T-helper 17 cell (primary cell): ENCODE measurements at places on chromosomes 4 and X.

DNA sequence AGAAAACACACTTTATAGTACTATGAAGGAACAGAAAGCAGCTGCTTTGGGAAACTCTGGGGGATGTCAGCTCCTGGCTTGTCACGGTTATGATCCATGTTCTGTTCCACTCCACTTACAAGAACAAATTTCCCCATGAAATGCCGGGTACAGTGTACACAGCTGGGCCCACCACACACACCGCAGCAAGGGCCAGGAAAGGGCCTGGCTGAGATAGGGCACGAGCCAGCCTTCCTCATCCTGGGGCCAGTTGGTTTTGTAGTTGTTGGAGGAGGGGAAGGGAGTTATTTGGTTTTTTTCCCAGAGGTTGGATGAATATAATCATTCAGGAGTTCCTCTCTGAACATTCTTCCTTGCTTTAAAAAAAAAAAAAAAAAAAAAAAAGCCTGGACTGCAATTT, 56.8 kb downstream of the SEPSECS start:
- no peak overlapping the region for H3K27ac ChIP-seq
- H3K4me1 ChIP-seq, result no peaks in the 10 kb centered on the region
- peaks cover 2% of the 10 kb centered on the region for H3K36me3 ChIP-seq
- DNase-seq, result no peak
- no peak overlapping the region for H3K4me3 ChIP-seq

GRCh38 chr4:3729188-3729881, 36.9 kb upstream of the ADRA2C start:
- H3K4me1 ChIP-seq, result peaks cover 5% of the 10 kb centered on the region
- H3K27me3 ChIP-seq, result peaks cover 23% of the 10 kb centered on the region
- no peak for DNase-seq
- H3K36me3 ChIP-seq, result no peaks in the 10 kb centered on the region
- no peak overlapping the region for H3K27ac ChIP-seq

DNA sequence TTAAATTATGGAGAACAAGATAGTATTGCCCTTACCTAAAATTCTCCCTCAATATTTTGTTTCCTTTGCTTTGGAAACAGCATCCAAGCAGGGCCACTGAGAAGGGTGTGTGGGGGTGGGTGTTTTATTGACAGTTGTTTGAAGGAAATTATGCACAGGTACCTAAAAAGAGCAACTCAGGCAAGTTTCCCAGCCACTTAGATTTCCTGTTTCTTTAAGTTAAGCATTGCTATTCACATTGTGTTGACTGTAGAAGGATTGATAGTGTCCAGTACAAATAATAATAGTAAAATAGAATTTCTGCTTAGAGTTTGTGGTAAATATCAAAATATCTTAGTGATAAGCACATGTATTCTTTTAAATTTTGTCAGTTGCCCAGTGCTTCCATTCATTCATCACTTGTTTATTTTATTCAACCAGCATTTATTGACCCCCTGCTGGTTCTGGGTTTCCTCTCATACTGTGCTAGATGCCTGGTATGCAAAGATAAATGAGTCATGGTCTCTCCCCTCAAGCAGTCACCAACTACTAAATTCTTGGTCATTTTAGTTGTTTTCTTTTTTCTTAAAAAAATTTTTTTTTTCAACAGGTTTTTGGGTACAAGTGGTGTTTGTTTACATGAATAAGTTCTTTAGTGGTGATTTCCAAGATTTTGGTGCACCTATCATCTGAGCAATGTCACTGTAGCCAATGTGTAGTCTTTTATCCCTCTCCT, 50.0 kb downstream of the GALNT7 start:
- H3K36me3 ChIP-seq, result no peaks in the 10 kb centered on the region
- no peaks in the 10 kb centered on the region for H3K27me3 ChIP-seq
- no peak overlapping the region for H3K27ac ChIP-seq

GRCh38 chrX:119655125-119655524, 37.8 kb downstream of the SEPTIN6 start:
- peaks cover 3% of the 10 kb centered on the region for H3K36me3 ChIP-seq
- peak overlapping the region; percentile 84 for H3K4me3 ChIP-seq
- no peak for DNase-seq
- H3K27me3 ChIP-seq, result no peaks in the 10 kb centered on the region

GRCh38 chr4:128394778-128395177, 107.2 kb upstream of the PGRMC2 start:
- no peak overlapping the region for H3K4me3 ChIP-seq
- H3K27me3 ChIP-seq, result peaks cover 4% of the 10 kb centered on the region
- H3K27ac ChIP-seq, result no peak overlapping the region
- H3K4me1 ChIP-seq, result no peaks in the 10 kb centered on the region
- H3K36me3 ChIP-seq, result no peaks in the 10 kb centered on the region

- H3K27me3 ChIP-seq, result peaks cover 6% of the 10 kb centered on the region
- no peak overlapping the region for H3K4me3 ChIP-seq
- DNase-seq, result no peak
- no peaks in the 10 kb centered on the region for H3K4me1 ChIP-seq
These were observed 169.6 kb downstream of the MID1IP1 start for GRCh38 chrX:38970845-38971244.

- peaks cover 5% of the 10 kb centered on the region for H3K4me1 ChIP-seq
- no peak overlapping the region for H3K4me3 ChIP-seq
- no peak for DNase-seq
- H3K36me3 ChIP-seq, result peaks cover 2% of the 10 kb centered on the region
These were observed 64.0 kb downstream of the ADRA2C start for GRCh38 chr4:3829956-3830773.

- peaks cover 15% of the 10 kb centered on the region for H3K36me3 ChIP-seq
- no peak for DNase-seq
- H3K27me3 ChIP-seq, result no peaks in the 10 kb centered on the region
- H3K4me1 ChIP-seq, result peaks cover 2% of the 10 kb centered on the region
These were observed 306.5 kb downstream of the CAMK2D start for GRCh38 chr4:113455061-113455460.

DNA sequence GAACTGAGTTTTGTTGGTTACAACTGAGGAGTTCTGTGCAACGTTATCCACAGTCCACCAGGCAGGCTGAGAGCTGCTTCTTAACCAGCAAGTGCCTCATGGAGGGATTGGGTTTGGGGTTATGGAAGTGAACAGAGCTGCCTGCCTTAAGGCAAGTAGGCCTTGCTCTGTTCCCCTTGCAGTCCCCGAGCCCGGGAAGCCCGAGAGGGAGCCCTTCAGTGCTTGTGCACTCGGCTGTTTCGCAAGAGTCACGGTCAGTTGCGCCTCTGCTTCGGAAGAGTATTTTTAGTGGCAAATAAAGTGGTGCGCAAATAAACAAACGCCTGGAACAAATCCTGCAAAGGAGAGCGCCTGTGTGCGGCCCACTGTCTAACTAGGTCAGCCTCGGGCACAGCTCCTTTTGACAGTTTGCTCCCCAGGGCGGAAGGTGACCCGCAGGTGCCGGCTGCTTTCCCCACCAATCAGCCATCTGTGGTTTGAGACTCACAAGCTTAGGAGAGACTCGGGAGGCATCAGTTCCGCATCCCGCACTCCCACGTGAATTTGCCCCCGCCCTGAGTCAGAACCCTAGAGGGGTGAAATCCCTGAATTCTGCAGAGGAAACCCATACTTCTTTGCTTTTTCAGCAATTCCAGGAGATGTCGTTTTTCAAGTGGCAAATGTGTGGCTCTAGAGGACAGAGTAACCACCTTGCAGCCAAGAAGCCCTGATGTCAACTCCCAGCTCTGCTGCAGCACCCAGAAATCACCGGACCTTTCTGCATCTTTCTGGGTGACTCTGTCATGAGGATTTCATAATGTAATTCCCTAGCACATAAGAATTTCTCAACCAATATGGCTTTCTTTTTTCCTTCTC, 56.8 kb downstream of the LGI2 start:
- peaks cover 67% of the 10 kb centered on the region for H3K27me3 ChIP-seq
- no peak for DNase-seq
- H3K27ac ChIP-seq, result no peak overlapping the region
- no peaks in the 10 kb centered on the region for H3K36me3 ChIP-seq

DNA sequence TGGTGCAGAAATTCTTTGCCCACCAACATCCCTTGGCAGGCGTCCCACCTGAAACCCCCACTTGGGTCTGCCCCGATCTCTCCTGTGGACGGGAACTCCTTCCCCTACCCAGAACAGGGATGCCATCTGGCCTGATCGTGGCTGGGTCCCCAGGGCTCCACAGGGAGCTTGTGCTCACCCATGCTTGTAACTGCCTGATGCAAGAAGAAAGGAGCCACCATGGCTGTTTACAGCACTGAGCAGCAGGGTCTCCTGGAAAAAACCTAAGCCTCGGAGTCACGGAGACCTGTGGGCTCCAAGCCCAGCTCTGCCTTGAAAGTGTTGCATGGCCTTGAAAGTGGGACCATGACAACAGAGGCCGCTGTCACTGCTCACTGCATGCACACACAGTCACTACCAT, 101.5 kb upstream of the AFAP1 start:
- H3K4me1 ChIP-seq, result peaks cover 4% of the 10 kb centered on the region
- no peak for DNase-seq
- H3K27me3 ChIP-seq, result peaks cover 9% of the 10 kb centered on the region
- H3K4me3 ChIP-seq, result no peak overlapping the region
- H3K27ac ChIP-seq, result no peak overlapping the region

- no peaks in the 10 kb centered on the region for H3K27me3 ChIP-seq
- H3K36me3 ChIP-seq, result peaks cover 2% of the 10 kb centered on the region
These were observed 9.9 kb downstream of the TMSB4X start for GRCh38 chrX:12984603-12985319.

GRCh38 chr4:1074077-1074476, 39.3 kb downstream of the RNF212 start:
- H3K27me3 ChIP-seq, result peaks cover 25% of the 10 kb centered on the region
- H3K4me3 ChIP-seq, result no peak overlapping the region
- H3K36me3 ChIP-seq, result no peaks in the 10 kb centered on the region
- peaks cover 12% of the 10 kb centered on the region for H3K4me1 ChIP-seq

- no peaks in the 10 kb centered on the region for H3K4me1 ChIP-seq
- H3K27ac ChIP-seq, result no peak overlapping the region
- DNase-seq, result no peak
These were observed 68.9 kb downstream of the PCDH19 start for GRCh38 chrX:100341142-100341510.

- no peak for DNase-seq
- H3K36me3 ChIP-seq, result no peaks in the 10 kb centered on the region
- H3K4me3 ChIP-seq, result no peak overlapping the region
- H3K4me1 ChIP-seq, result no peaks in the 10 kb centered on the region
These were observed 32.7 kb upstream of the PSAPL1 start for GRCh38 chr4:7467471-7467870.

- H3K4me3 ChIP-seq, result no peak overlapping the region
- no peak for DNase-seq
- peaks cover 6% of the 10 kb centered on the region for H3K27me3 ChIP-seq
These were observed 169.1 kb upstream of the FTHL17 start for GRCh38 chrX:31240982-31241381.

- H3K27me3 ChIP-seq, result no peaks in the 10 kb centered on the region
- no peak overlapping the region for H3K4me3 ChIP-seq
- H3K4me1 ChIP-seq, result no peaks in the 10 kb centered on the region
- no peak overlapping the region for H3K27ac ChIP-seq
- DNase-seq, result no peak
These were observed 87.4 kb downstream of the PLAC1 start for GRCh38 chrX:134570899-134571298.

- H3K4me1 ChIP-seq, result peaks cover 13% of the 10 kb centered on the region
- peaks cover 3% of the 10 kb centered on the region for H3K36me3 ChIP-seq
- H3K27ac ChIP-seq, result peak overlapping the region; percentile 19
- H3K4me3 ChIP-seq, result no peak overlapping the region
These were observed 21.3 kb downstream of the SPCS3 start for GRCh38 chr4:176340871-176341685.

- no peak overlapping the region for H3K4me3 ChIP-seq
- peaks cover 25% of the 10 kb centered on the region for H3K27me3 ChIP-seq
- DNase-seq, result no peak
- H3K4me1 ChIP-seq, result no peaks in the 10 kb centered on the region
- H3K36me3 ChIP-seq, result no peaks in the 10 kb centered on the region
- H3K27ac ChIP-seq, result no peak overlapping the region
These were observed 41.7 kb upstream of the H2AZ1 start for GRCh38 chr4:99991741-99992140.

GRCh38 chr4:58688568-58688967, 1578.4 kb upstream of the IGFBP7 start:
- no peaks in the 10 kb centered on the region for H3K27me3 ChIP-seq
- DNase-seq, result no peak
- no peak overlapping the region for H3K4me3 ChIP-seq
- no peaks in the 10 kb centered on the region for H3K36me3 ChIP-seq
- no peak overlapping the region for H3K27ac ChIP-seq

GRCh38 chrX:120514236-120514635, 45.1 kb upstream of the LAMP2 start:
- no peak overlapping the region for H3K27ac ChIP-seq
- peaks cover 2% of the 10 kb centered on the region for H3K4me1 ChIP-seq
- no peak overlapping the region for H3K4me3 ChIP-seq
- DNase-seq, result no peak

DNA sequence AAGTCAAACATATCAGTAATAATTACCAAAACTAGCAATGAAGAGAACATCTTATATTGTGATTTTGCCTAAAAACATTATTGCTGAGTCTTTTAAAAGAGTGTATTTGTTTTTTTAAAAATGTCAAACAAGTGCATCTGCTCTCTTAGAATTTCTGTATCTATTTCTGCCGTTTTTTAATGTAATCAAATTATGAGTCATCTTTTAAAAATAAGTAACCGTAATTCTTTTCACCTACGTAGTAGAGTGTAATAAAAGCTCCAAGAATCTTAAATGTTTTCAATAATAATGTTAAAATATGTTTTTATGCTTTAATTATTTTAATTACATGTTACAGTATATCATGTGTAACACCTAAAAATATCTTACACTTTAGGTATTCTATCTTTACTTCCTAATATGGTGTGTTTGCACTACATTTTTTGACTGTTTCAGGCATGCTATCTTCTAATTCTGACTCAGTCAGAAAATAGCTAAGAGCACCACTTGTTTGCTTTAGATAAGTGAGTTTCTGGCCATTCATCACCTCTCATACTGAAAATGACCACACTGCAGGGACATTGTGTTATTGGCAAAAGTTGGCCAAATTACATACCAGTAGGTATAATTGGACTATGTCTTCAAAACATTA, 368.5 kb downstream of the PCDH7 start:
- H3K4me1 ChIP-seq, result no peaks in the 10 kb centered on the region
- no peak overlapping the region for H3K27ac ChIP-seq
- H3K36me3 ChIP-seq, result no peaks in the 10 kb centered on the region
- no peak for DNase-seq
- no peaks in the 10 kb centered on the region for H3K27me3 ChIP-seq
- no peak overlapping the region for H3K4me3 ChIP-seq

- no peaks in the 10 kb centered on the region for H3K36me3 ChIP-seq
- no peak for DNase-seq
- H3K4me1 ChIP-seq, result no peaks in the 10 kb centered on the region
These were observed 339.6 kb upstream of the PCDH10 start for GRCh38 chr4:132809298-132810032.

GRCh38 chr4:123826896-123827295, 430.3 kb downstream of the SPRY1 start:
- no peak overlapping the region for H3K4me3 ChIP-seq
- no peak for DNase-seq
- peaks cover 13% of the 10 kb centered on the region for H3K27me3 ChIP-seq
- no peak overlapping the region for H3K27ac ChIP-seq

DNA sequence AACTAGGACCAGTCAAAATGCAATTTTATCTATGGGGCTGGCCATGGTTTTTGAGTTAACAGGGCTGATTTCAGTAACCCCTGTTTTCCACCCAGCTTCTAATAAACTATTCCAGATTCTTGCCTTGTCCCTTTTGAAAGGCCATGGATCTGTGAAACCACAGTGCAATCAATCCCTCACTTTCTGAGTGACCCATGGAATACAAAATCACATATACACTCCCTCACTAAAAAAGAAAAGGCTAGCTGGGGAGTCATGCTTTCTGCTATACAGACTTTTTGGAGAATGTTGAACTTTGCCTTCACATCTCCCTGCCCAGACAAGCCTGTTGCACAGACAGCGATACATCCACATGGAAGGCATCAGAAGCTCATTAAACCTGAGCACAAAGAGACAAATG, 47.9 kb downstream of the MAD2L1 start:
- no peak overlapping the region for H3K27ac ChIP-seq
- H3K27me3 ChIP-seq, result peaks cover 29% of the 10 kb centered on the region
